ENCODE measurements at places on chromosomes 1 and 21. TPM values are rescaled to one million over a fixed set of nuclear protein-coding genes. Genes with fewer than 3 reads are reported as not detected.

DNA sequence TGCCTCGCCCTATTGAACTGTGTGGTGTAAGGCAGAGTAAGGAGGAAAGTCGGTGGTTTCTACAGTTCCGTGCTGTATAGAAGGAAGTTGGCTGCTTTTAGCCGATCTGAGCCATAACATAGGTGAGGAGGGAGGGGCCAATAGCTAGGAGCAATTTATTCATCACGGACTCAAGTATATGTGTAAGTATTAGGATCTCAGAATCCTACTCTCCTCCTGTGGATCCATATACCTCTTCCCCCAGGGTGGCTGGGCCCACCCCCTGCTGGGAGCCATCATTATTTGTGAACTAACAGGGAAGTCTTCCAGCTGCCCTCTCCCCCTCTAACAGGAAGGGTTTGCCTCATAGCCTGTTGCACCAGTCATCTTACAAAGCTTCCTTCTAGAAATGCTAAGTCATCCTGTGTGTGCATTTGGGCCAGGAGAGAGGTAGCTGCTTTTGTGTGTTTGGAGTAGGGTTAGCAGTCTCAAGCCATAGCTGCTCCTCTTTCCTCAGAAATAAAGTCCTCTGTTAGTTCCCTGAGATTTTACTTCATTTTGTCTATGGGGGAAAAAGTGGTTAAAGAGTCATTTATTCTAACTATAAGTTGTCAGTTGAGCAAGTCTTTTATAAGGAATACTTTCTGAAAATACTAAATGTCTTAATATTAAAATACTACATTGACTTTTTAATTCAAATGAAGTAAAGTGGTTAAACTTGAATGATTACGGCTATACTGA, 14.9 kb upstream of the CENPS start:
- H3K36me3 ChIP-seq: peaks cover 55% of the 10 kb centered on the region
- no peaks in the 10 kb centered on the region for H3K27me3 ChIP-seq
- peak overlapping the region; percentile 32 for H3K4me3 ChIP-seq
- no peaks in the 10 kb centered on the region for H3K4me1 ChIP-seq
- DNase-seq: peak; percentile 50

DNA sequence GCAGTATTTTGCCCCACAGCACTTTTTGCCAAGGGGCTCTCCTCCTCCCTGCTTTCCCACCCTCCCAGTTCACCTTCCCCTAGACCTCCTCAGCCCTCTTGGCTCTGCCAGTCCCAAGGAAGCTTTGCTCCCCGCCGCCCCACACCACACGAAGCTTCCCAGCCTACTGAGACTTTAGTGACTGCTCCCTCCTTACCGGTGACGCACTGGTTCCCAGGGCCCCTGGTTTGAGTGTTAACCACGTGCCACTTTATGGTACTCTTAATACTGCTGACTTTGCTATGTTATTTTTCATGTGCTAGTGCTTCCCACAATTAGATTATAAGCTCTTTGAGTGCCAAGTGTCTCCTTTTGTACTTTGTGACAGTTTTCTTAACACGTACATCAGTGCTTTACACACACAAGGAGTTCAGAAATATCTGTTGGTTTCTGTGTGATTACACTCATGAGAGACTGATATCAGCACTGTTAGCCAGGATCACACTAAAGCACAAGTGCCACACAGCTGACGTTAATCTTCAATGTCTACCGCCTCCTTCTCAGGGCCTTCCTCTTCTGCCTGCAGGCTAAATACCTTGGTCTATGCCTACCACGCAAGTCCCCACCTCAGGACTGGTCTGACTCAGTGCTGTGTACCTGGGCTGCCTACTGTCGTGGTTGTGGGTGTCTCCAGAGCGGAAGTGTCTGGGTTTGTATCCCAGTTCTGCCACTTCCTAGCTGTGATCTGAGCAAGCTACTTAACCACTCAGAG, 61.0 kb downstream of the DNTTIP2 start:
- H3K4me3 ChIP-seq: no peak overlapping the region
- no peaks in the 10 kb centered on the region for H3K36me3 ChIP-seq
- DNase-seq: no peak
- peaks cover 5% of the 10 kb centered on the region for H3K4me1 ChIP-seq
- H3K27me3 ChIP-seq: no peaks in the 10 kb centered on the region

DNA sequence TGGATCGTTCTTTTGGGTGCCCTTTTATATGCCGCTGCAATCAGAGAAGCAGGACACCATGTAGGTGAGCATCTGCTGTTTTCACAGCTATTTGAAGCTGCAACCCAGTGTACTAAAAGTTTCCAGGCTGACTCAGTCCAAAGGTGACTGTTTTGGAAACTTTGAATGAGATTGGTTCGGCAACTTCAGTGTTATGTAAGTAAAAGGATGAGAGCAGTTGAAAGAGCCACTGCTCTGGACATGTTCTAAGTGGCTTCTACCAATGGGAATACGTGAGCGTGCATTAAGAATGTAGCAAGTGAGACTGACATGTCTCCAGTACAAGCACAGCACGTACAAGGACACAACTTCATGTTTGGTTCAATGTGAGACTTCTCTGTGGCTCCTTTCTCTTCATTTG, 55.6 kb downstream of the DDR2 start:
- H3K27ac ChIP-seq: no peak overlapping the region
- no peak overlapping the region for H3K4me3 ChIP-seq
- H3K4me1 ChIP-seq: peaks cover 8% of the 10 kb centered on the region
- no peaks in the 10 kb centered on the region for H3K27me3 ChIP-seq

DNA sequence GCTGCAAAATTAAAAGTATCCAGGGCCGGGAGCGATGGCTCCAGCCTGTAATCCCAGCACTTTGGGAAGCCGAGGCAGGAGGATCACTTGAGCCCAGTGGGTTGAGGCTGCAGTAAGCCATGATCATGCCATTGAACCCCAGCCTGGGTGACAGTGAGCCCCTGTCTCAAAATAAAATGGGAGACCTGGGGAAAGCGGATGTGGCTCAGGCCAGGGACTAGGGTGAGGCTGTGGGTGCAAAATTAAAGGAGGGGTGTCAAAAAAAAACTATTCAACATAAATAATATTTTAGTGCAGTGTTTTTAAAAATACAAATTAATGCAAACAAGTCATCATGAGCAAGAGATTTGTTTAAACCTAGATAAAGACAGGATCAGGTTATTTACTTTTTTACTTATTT, 100.1 kb upstream of the SLC45A1 start:
- H3K4me3 ChIP-seq: peak overlapping the region; percentile 59
- no peak for DNase-seq
- H3K4me1 ChIP-seq: peaks cover 21% of the 10 kb centered on the region
- peaks cover 18% of the 10 kb centered on the region for H3K36me3 ChIP-seq
- no peak overlapping the region for H3K27ac ChIP-seq
- H3K27me3 ChIP-seq: no peaks in the 10 kb centered on the region

DNA sequence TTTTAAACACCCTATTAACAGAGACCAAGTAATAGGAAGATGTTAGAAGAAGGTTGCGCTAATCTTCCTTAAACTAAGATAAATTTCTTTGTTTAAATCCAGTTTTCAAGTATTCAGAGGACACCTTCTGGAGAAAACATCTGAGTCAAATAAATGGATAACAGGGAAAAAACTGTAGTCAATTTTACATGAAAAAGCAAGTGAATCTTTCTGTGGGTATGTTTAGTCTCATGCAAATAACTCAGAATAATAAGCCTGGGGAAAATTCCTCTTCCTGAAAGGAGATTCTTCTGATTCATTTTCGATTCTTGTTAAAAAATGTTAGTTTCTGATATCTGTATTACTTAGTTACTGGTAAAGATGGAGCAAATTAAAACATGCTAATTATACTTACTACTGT, 145.5 kb downstream of the CTH start:
- no peak overlapping the region for H3K27ac ChIP-seq
- peaks cover 46% of the 10 kb centered on the region for H3K27me3 ChIP-seq
- H3K4me3 ChIP-seq: no peak overlapping the region
- no peaks in the 10 kb centered on the region for H3K36me3 ChIP-seq

ERVH48-1 gene
- not detected for total RNA-seq

ARHGEF10L gene
- 19.6 TPM for total RNA-seq

Data from Calu3 (cell line).